Suppressor macrophage treated with lipopolysaccharide for 4 hours (primary cell): ENCODE measurements at places on chromosomes 4 and X.

DNA sequence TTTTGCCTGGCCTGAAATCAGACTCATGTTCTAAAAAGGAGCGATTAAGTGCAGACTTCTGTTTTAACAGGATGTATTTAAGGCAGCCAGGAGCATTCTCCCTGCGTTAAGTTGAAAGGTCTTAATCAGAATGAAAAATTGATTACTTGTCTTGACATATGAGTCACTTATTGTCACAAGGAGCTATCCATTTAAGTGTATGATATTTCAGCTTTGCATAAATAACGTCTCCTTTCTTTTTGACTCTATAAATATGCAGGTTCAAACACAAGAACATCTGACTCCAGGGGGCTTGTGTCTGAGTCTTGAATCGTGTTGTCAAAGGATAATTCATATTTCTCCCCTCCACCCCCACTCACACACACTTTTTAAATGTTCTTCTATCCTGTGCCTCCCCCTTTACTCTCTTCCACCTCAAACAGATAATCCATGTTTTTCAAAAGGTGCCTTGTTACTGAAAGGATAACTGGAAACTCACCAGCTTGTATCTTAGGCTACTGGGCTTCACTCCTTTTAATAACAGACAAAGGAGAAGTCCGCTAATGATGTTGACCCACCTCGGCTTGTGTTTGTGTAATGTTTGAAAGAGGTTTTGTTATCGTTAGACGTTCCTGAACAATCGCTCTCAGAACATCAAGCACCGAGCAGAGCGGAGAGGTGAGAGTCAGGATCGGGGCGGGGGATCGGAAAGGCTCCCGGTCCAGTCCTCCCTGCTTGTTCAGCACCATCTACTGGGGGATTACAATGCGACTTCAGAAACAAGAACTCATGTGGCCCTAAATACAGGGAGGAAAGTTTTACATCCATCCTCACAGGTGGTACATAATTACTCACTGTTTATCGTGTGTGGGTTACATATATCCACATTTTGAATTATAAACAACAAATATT is 107.5 kb upstream of the RPL34 start:
- no peak for DNase-seq

GRCh38 chrX:636981-637659 is 6.5 kb downstream of the SHOX start:
- no peak for DNase-seq

DNA sequence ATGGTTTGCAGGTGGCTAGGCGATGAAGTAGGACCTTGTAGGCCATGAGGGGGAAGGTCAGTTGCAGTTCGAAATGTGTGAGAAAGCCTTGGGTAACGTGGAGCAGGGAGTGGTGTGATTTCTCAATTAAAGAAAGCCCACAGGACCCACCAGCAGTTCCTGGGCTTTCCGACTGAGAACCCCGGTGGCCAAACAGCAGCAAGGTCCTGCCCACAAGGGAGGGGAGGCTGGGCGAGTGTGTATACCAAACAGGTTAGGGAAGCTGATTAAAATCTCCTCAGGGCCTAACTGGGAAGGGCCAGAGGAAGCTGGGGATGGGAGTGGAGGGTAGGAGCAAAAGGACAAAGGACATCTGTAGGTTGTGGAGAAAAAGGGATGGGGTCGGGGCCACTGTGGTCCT is 2.4 kb downstream of the ATP6AP1 start:
- peak; percentile 78 for DNase-seq

GRCh38 chr4:53490161-53490956 is 100.9 kb downstream of the LNX1 start:
- DNase-seq, result no peak

DNA sequence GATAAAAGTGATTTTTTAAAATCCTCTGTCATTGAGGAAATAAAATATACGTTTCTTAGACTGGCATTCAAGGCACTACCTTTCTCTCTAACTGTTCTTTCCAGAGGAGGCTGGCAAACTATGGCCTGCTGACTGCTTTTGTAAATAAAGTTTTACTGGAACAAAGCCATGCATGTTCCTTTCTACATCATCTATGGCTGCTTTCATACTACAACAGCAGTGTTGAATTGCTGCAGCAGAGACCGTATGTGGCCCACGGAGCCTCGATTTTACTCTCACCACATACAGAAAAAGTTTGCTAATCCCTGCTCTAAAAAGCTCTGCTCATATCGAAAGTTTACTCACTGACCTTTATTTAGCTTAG is 20.2 kb downstream of the SETD7 start:
- no peak for DNase-seq

GRCh38 chrX:11533199-11533651 is 132.5 kb downstream of the ARHGAP6 start:
- DNase-seq, result peak; percentile 73

DNA sequence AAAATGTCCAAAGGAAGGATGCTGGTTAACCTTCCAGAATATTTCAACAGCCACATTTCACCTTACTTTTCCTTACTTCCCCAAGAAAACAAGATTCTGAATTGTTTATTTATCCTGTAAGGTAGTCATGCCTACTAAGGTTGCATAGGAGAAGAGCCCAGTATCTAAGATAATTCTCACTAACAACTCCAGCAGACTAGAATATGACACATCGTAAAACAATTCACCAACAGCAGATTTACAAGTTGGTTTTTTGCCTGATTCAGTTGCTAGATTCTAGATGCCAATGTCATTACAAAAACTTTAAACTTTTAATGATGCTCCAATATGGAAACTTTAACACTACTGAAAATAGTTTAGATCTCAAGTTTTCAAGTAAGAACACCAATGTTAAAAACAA is 176.4 kb downstream of the IL13RA2 start:
- no peak for DNase-seq

- DNase-seq, result no peak
Measured at GRCh38 chr4:103493450-103494159, 226.2 kb downstream of the TACR3 start.

GRCh38 chrX:22542641-22543040 is 269.9 kb downstream of the CBLL2 start:
- DNase-seq, result no peak

GRCh38 chrX:12308420-12308819 is 170.1 kb downstream of the FRMPD4 start:
- no peak for DNase-seq

DNA sequence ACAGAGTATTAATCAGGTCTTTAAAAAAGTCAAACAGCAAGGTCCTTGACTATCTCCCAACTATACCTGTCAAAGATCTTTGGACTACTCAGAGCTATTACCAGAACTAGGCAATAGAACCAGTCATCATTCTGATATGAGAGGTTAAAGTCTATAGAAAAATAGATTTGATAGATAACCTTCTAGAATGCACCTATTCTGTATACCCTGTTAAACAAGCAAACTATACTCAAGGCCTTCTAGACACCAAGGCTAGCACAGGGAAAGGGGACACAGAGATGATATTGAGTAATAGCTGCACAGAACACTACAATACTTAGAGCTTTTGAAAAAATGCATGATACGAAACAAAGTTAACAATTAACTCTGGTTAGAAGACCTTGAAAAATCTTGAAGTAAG is 149.5 kb downstream of the NR3C2 start:
- DNase-seq, result no peak

- no peak for DNase-seq
Measured at GRCh38 chr4:113052379-113052951, 3.0 kb downstream of the ANK2 start.

DNA sequence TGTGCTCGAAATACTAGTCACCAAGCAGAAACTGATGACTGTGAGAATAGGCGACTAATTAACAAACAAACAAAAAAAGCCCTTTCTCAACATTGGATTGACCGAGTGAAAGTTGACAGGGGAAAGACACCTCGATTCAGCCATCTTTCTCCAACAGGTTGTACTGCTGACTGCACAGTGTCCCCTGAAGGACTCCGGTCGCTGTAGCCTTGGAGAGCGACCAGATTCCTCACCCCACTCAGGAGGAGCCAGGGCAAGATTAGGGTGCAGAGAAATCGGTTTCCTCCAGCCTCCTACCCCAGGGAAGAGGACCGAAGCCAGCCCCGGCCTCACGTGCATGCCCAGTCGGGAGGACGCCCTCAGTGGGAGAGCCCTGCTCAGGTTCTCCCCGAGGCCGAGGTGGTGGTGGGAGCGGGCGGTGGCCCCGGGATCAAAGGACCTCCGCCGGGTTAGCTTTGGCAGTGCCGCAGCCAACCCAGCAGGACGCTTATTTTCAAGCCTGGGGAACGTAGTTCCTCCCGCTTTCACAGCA is 1.1 kb upstream of the RAP1GDS1 start:
- DNase-seq, result no peak

DNA sequence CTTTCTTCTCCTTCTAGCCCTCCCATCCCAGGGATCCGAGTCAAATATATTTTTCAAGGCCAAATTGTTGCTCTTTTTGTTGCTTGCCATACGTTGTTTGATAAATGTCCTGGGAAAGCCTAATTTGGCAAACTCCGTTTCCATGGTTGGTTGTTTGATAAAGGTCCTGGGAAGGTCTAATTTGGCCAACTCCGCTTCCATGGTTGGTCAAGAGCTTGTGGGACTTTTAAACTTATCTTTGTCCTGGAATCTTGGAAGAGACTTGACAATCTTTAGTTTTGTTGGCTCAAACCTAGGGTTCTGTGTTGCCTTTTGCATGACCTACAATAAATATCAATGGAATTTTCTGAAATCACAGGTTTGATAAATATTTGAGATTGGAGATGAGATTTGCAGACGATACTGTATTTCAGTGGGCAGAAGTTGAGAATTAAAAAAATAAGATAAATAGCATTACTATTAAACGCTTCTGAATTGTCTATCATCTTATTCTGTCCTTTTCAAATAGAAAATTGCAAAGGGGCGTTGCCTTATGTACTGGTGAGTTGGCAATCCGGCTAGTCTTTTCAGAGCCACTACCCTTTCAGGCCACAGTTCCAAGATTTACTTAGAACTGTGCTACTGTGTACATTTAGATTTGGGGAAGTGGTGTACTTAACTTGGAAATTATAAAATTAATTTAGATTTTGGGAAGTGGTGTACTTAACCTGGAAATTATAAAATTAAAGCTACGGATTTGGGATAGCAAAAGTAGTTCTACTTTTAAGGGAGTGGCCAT is 804 bp downstream of the OSTC start:
- peak; percentile 74 for DNase-seq

- DNase-seq, result no peak
Measured at GRCh38 chrX:110180176-110180927, 137.5 kb downstream of the AMMECR1 start.

DNA sequence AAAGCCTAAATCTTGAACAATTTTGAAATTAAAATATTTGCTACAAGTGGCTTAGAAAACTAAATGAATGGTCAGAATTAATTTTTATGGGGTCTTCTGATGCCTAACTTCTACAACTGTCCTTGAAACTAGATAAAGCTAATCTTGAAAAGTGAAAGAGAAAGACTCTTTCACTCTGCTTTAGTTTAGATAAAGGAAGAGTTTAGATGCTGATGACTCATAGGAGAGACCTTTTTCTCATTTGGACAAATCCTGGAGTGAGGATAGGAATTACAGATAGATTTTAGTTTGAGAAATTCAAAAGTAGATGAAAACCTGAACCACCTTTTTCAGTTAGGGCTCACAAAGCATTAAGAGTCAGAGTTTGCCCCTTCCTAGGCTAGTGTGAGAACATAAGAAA is 342.3 kb upstream of the GRID2 start:
- DNase-seq, result no peak

DNA sequence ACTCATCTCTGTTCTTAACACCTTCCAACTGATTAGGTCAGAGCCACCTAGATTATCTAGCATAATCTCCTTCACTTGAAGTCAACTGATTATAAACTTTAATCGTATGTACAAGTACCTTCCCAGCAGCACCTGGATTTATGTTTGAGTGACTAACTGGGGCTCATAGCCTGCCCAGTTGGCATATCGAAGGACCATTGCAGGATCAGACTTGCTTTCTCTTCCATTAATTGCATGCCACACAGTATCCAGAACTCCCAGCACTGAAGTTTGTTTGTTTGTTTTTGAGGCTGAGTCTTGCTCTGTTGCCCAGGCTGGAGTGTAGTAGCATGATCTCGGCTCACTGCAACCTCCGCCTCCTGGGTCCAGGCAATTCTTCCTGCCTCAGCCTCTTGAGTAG is 27.9 kb downstream of the GRK4 start:
- no peak for DNase-seq

- DNase-seq, result peak; percentile 34
Measured at GRCh38 chr4:83010111-83010521, 507 bp downstream of the LIN54 start.

GRCh38 chrX:7110821-7111276 is 36.7 kb upstream of the STS start:
- DNase-seq, result no peak

DNA sequence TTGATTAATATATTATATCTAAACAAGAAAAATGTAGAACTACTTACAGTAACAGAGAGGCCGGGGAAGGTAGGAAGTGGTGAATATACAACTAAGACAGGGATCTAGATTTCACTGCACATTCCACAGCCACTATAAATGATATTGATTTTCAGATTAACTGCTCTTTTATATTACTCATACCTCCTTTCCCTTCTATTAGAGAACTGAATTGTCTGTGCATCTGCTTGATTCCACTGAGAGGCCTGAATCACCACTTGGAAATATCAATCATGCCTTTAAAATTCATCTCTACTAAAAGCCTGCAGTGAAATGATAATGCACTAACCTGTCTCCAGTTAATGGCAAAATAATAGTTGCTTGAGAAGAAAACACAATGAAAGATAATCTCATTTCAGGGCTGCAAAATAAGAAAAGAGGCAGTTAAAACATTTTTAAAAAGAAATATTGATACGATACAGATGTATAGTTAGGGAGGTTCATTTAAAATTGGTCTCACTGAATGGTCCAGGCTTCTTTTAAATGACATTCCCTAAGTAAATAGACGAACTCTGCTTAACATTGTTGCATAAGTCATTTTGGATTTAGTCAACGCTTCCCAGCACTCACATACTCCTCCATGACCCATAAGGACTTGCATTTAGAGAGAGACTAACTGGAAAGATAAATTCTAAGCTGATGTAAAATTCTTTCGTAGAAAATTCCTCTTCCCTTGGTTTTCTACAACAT is 3.8 kb downstream of the ANTXR2 start:
- DNase-seq, result no peak

GRCh38 chrX:148580016-148580415 is 79.6 kb downstream of the AFF2 start:
- DNase-seq, result no peak

DNA sequence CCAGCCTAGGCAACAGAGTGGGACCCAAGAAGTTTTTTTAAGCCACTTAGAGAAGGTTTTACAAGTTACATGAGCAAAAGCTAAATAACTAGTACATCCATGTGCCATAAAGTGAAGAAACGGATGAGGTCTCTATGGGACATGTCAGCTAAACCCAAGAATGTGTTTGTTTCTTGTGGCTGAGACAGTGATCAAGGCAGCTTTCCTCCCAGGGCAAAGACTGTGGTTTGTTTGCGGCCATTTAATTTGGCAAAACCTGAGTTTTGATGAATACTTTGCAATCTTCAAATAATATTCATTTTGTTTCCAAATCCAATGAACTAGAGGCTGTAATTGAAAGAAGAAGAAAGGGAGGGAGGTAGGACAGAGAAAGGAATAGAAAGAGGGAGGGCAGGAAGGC is 44.9 kb upstream of the SLC2A9 start:
- DNase-seq, result no peak

- DNase-seq, result no peak
Measured at GRCh38 chr4:34176609-34177008, 2067.7 kb downstream of the ARAP2 start.

GRCh38 chrX:105706041-105706440 is 116.3 kb upstream of the NRK start:
- DNase-seq, result no peak
